ENCODE measurements at places on chromosomes 1 and 21. TPM values are rescaled to one million over a fixed set of nuclear protein-coding genes. Genes with fewer than 3 reads are reported as not detected.

Gene RNF223
- total RNA-seq = not detected

Gene MTR
- 28.2 TPM for total RNA-seq

Gene MXRA8
- 78.8 TPM for total RNA-seq

GRCh38 chr1:162904579-162904978 is 43.6 kb upstream of the CCDC190 start:
- DNase-seq = no peak

DNA sequence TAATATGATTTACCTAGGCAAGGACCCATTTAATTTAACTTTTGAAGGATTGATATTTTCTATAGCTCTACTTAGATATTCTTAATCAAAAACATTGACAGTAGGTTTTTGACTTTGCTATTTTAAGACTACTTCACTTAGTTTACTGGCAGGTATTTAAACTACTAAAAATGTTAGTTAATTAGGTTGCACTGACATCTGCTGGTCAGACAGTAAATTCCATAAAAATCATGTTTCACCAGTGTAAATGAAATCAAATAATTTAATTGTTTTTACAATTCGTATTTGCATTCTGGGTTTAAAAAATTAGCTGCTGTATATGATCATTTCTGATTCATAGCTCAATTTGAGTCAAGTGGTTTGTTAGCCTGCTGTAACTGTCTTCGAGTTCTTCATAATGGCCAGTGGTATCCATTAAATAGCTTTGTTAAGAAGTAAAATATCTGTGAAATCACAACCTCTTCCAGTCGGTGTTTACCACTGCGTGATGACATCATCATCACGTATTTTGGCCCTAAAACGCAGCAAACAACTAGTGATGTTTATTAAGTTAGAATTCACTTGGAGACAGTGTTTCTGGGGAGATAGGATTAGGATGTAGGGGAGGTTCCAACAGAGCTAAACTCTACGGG is 26.2 kb downstream of the EXTL2 start:
- DNase-seq = no peak

GRCh38 chr1:98172578-98172977 is 251.7 kb upstream of the DPYD start:
- no peak for DNase-seq

- DNase-seq = no peak
Observed at GRCh38 chr1:217562229-217562878, 68.5 kb downstream of the GPATCH2 start.
